ENCODE measurements at places on chromosomes 5 and 9.

GRCh38 chr9:37929441-37929895 is 25.5 kb upstream of the SLC25A51 start:
- DNase-seq, result no peak

- DNase-seq, result no peak
Observed at GRCh38 chr5:154513669-154514084, 35.6 kb upstream of the HAND1 start.

DNA sequence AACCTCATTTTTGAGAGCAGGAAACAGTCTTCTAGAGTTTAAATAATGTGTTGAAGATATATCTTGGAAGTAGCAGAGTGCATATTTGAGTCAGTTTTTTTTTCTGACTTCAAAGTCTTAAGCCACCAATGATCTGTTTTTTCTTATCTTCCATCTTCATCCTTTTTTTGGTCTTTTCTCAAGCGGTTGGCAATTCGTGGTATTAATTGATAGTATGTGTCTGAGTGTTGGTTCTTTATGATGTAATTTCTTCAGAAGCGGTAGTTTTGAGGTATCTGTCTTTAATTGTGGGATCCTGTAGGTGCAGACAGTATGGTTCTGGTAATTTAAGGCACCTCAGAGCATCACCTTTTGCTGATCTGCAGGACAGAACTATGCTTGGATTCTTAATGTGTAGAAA is 3.9 kb downstream of the CSNK1G3 start:
- no peak for DNase-seq

DNA sequence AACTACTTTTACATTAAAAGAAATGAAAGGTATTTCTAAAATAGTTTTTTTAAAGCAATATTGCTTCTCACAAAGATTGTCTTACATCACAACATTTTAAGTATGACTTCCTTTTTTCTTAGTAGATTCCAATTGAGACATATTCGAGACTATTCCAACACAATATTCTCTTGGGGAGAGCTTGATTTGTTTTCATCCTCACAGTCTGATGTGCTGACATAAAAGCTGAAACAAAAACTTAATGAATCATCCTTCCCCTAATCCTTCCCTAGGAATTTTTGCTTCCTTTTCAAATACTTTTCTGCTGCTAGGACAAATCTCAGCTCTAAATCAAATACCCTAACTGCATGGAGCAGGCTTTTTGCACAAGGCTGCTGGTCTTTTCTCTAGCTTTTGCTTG is 245.8 kb upstream of the MAP3K1 start:
- DNase-seq, result no peak

- no peak for DNase-seq
Observed at GRCh38 chr5:151648988-151649387, 37.7 kb downstream of the SPARC start.

DNA sequence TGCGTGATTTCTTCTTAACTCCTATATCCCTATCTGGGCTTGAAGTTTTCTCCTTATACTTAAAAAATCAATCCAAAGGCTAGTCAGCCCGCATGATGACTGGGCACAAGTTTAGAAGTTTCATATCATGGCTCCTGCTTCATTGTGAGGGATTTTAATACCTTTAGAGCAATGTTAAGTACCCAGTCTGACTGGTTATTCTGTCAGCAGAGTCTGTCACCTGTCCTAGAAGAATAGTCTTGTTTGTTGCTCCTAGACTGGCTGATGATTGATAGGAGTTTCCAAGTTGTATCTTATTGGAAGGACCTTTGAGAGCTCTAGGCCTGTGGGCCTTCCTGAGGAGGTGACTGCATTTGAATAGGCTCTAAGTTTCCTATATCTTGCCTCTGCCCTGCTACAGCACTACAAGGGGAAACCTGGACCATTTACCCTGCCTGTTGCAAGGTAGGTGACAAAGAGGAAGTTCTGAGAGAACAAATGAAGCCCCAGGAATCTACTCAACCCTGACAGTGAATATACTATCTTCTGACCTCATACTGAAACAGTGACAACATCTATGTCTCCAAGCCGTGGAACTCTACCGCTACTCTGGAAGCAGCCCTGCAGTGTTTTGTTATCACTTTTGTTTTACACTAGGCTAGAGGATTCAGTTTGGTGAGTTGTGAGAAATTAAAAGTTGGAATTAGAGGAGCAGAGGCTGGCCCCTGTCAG is 66.5 kb downstream of the F2RL2 start:
- no peak for DNase-seq

- DNase-seq, result no peak
Observed at GRCh38 chr9:70197216-70198044, 61.3 kb upstream of the SMC5 start.

GRCh38 chr9:79287708-79288290 is 284.0 kb upstream of the TLE4 start:
- no peak for DNase-seq

- no peak for DNase-seq
Observed at GRCh38 chr9:114607671-114608524, 3.2 kb upstream of the TMEM268 start.

DNA sequence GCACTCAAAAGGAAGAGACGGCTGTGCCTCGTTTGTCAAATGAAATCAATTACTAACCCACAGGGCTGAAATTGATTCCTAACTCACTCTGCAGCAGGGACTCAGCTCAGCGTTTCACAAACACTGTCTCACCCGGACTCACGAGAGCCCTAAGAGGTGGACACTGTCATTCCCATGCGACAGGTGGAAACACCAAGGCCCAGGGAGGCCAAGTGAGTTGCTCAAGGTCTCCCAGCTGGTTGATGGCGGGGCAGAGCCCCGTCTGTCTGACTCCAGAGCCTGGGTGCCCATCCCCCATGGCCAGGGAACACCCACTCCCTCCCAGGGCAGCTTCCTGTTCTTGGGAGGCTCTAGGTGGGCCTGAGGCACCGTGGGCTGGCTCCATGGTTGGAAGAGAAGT is 1.3 kb upstream of the PLPP7 start:
- DNase-seq, result no peak

DNA sequence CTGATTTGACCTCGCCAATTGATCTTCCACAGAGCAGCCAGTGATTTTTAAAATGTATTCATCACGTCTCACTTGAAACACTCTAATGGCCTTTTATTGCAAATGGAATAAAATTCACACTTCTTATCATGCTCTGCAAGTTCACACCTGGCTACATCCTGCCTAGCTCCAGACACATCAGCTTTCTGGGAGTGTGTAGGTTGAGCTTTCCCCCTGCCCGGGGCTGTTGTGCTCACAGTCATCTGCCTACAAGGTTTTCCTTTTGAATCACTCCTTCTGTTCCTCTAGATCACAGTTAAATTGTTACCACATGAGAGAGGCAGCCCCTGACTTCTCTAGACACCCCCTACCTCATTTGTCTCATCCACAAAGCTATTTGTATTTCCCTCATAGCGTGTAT is 674.5 kb downstream of the PRELID2 start:
- DNase-seq, result no peak

DNA sequence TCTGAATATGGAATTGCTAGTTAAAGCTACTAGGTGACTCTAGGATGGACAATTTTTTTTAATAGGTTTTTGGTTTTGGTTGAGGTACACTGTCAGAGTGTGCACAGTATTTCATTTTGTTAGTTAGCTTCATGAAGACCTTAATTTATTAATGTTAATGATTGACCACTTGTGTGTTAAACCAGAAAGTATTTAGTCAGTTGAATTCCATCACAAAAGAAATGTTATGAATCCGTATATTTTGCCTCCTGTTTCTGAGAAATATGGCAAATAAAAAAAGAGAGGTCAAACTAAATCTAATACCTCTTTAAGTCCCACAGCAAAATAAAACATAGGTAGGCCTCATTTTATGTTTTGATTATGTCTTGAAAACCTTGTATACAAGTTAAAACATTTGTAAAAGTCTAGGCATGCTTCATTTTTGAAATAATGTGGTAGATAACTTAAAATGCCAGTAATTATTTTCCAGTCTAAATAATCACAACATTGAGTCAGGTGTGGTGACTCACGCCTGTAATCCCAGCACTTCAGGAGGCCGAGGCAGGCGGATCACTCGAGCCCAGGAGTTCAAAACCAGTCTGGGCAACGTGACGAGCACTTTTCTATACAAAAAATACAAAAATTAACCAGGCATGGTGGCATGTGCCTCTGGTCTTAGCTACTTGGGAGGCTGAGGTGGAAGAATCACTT is 50.8 kb downstream of the ITGA1 start:
- DNase-seq, result no peak

GRCh38 chr5:154642499-154643245 is 112.5 kb upstream of the LARP1 start:
- no peak for DNase-seq

DNA sequence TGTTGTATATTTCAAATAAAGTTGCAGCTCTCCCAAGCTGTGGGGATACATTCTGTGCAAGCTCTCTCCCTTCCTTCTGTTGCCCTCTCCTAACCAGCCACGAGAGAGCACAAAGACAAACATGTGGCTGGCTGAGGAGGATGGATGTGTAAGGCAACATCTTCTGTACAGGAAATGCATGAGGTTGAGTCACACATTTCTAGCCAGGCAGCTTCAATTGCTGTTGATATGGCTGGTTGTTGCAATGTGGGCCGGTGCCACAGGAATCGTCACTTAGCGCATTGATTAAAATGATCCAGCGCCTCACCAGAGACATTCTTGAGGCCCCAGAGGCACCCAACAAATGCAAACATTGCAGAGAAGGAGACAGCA is 207.1 kb downstream of the ICE1 start:
- DNase-seq, result no peak
